Thoracic aorta (tissue), 2 donors: ENCODE measurements at places on chromosomes 2 and 18.

GRCh38 chr2:6008186-6008585 lies 316.0 kb downstream of the SOX11 start:
- DNase-seq = no peak

GRCh38 chr2:118134650-118135049 lies 46.4 kb downstream of the INSIG2 start:
- no peak for DNase-seq

DNA sequence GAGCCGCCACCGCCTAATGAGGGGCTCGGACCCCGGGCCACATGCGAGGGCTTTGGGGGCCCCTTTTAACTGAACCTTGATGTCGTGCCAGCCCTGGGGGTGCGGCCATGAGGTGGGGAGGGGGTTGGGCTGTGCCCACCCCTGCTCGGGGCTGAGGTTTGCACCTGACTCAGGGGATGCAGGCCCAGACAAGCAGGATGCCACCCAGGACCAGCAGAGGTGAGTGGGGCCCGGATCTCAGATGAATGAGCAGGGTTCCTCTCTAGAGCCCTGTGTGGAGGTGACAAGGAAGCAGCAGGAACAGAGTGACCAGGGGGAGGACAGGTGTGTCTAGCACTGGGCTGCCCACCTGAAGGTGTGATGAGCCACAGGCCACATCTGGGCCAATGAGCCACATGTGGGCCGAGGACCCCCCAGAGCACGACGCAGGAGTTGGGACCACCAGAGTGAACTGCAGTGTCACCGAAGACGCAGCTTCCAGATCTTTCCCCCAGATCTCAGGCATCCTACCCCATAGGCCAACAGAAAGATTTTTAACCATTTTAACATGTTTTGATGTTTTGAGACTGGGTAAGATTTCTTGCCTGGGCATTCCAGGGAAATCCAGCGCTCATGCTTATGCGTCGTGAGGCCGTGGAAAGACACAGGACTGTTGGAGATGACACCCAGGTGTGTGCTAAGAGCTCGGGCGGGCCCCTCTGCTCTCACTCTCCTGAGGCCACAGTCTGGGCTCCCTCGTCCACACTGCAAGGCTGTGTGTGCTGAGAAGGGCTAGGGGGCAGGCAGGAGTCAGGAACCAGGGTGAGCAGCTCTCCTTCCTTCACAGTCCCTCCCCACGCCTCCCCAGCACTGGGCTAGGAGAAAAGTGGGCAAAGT lies 73.6 kb downstream of the DDX1 start:
- DNase-seq = no peak

- no peak for DNase-seq
Observed at GRCh38 chr18:26307161-26307773, 81.0 kb downstream of the TAF4B start.

- no peak for DNase-seq
Observed at GRCh38 chr2:129801575-129801974, 177.9 kb upstream of the RAB6C start.

GRCh38 chr2:237149425-237149824 lies 63.7 kb downstream of the COPS8 start:
- no peak for DNase-seq

DNA sequence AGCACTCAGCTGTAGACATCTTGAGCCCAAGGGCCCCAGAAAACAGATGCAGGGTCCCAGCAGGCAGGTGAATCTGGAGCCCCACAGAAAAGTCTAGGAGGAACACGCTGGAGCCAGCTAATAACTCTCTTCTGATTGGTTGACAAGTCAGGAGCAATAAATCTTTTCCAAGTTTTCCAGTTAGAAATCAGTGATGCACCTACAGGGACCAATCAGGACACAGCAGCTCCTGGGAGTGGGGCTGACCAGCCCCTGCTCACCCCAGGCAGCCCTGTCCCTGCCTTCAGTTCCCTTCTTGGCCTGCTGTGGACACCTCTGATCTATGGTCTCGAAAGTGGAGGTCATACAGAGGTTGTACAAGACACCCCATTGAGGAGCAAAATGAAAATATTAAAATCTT lies 75.7 kb downstream of the KCNF1 start:
- no peak for DNase-seq

DNA sequence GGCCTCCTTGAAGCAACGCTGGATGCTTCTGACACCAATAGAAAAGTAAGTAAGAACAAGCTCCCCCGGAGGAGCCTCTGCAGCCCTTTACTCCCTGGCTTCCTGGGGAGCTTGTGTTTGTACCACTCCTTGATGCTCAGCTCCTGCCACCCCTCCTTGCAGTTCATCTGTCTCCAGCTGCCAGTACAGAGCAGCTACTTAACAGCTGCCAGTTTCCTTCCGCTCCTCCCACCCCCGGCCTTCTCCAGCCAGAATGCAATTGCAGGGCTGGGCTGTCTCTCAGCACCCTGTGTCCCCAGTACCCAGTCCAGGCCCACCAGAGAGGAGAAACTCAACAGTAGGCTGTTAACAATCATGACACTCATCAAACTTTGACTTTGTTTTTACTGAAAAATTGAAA lies 109.4 kb downstream of the AOX1 start:
- no peak for DNase-seq

GRCh38 chr2:16093639-16094529 lies 153.5 kb downstream of the MYCN start:
- no peak for DNase-seq

DNA sequence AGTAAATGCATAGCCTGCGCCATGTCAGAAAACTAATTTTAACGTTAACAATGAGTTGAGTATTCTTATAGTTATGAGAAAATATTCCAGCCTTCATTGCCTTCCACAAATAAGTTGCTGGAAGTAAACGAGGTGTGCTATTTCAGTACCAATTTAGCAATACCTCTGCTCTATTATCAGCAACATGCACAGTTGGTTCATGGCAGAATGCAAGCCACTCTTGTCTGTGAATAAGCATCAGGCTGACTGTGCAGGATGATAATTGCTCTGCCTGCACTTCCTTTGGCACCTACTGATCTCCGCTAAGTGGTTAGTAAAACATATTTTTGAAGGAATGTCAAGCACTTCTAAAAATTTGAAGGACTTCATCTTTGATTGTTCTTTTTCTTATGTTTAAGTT lies 261.9 kb upstream of the SIX3 start:
- no peak for DNase-seq

DNA sequence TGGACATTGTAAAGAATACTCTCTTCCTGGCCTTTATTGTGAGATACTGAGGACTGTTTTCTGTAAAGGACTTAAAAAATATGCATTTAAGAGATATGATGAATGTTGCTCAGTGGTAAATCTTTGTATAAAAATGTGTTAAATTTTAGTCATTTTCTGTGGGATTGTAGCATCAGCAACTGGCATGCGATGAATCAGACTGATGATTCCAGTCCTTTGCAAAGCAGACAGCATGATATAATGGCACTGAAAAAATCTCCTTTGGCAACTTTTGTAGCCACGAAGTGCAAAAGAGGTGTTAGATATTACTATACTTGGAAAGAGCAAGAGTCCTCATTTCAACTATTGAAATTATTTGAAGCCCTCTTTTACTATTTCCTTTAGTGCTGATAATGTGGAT lies 678.7 kb downstream of the PLCL1 start:
- DNase-seq = no peak

- no peak for DNase-seq
Observed at GRCh38 chr2:150303281-150303680, 184.2 kb downstream of the RND3 start.

DNA sequence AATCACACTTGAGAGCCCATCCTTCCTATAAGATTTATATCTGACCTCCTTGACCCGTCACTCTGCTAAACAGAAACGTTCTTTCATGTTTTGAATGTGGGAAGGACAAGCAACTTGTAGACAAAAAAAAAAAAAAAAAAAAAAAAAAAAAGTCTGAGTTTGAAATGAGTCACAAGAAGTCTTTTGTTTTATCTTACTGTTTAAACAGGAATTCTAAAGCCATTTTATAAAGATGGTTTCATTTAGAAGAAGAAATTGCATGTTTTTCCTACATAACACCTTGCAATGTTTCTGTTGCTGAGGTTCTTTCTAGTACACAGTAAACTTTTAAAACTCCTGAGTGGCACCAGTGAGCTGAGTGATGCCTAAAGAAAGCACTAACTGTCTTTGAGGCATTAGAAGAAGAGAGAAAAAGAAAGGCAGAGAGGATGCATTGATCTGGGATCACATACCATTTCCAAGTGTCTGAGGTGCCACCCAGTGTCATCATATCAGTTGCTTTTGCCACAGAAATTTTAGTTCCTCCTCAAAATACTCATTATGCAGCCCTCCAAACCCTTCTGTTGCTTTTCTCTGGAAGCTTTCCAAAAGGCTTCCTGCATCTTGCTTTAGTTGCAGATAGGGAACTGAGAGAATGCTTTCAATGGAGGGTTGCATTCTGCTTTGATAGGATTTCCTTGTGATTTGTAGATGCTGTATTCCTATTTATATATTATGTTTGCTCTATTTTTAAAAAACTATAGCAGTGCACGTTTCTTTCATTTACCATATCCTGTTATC lies 69.1 kb downstream of the ACVR2A start:
- no peak for DNase-seq

DNA sequence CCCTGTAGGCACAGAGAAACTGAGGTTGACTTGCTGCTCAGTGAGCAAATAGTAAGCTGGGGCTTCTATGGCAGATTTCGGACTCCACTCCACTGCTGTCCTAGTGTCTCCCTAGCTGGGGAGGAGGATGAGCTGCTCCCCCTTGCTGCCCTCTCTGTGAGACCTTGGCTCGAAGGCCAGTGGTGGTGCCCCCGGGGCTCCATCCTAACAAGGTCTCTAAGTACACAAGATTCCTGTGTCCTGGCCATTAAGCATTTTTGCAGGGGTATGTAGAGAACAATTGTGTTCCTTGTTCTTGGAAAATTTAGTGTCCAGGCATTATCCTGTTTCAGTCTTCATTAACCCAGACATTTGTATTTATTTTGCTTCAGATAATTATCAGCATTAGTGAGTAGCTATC lies 21.3 kb upstream of the BCL2L11 start:
- no peak for DNase-seq

DNA sequence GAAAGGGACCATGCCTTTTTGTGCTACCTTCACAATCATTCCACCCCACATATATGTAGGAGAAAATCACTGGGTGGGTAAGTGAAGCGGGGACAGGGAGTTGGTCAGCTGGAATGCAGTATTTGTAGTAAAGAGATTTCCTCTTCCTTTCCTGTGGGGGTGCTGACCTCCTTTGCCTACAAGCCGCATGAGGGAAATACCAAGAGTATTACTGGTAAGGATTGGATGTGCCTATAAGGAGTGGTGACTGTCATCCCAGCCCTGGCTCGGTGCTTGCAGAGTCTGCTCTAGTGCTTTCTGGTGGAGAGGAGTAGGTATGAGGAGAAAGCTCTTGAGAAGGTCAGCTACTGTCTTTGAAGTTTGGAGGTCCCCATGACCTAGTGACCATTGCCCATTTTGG lies 324.6 kb downstream of the HRH4 start:
- DNase-seq = no peak

GRCh38 chr18:44520981-44521667 lies 159.6 kb upstream of the SETBP1 start:
- DNase-seq = no peak

GRCh38 chr2:97808816-97809215 lies 95.4 kb downstream of the ZAP70 start:
- no peak for DNase-seq

DNA sequence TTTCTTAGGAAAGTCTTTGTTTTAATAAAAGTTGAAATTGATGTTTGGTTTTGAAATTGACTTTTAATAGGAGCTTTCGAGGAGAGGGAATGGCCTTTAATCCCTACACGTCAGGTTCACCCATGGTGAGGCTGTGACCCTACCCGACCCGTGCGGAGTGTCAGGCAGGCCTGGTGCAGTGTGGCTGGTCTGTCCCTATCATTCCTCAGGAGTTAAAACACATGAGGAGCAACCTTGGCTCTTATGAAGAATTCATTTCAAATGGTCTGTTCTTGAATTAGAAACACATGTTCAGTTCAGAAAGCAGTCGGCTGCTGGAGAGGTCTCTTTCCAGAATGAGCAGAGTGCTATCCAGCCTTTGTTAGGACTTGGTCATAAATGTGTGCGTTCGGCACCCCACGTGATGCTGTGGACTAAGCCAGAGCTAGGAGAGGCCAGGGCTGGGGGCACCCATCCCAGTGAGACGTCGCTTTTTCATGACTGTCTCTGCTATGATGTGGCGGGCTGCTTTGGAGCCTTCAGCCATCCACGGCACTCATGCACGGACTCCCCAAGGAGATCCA lies 54.7 kb downstream of the EMILIN2 start:
- no peak for DNase-seq
